ENCODE measurements at places on chromosomes 1 and 21.

DNA sequence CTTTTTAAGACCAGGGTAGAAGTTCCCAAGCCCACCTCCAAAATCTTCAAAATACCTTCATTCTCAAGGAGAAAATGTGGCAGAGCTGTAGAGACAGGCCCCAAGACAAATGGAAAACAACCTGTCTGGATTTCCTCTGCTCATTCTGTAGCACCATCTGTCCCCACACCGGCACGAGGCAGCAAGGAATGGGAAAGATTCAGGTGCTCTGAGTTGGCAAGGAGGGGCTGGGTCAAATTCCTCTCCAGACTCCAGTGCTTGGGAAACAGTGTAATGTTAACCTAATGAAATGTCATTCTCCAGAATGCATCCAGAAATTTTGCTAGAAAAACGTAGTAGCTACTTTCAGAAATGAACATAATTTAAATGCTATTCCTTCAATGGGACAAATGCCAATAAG lies 9.3 kb downstream of the PABPC4 start:
- no peak for DNase-seq

DNA sequence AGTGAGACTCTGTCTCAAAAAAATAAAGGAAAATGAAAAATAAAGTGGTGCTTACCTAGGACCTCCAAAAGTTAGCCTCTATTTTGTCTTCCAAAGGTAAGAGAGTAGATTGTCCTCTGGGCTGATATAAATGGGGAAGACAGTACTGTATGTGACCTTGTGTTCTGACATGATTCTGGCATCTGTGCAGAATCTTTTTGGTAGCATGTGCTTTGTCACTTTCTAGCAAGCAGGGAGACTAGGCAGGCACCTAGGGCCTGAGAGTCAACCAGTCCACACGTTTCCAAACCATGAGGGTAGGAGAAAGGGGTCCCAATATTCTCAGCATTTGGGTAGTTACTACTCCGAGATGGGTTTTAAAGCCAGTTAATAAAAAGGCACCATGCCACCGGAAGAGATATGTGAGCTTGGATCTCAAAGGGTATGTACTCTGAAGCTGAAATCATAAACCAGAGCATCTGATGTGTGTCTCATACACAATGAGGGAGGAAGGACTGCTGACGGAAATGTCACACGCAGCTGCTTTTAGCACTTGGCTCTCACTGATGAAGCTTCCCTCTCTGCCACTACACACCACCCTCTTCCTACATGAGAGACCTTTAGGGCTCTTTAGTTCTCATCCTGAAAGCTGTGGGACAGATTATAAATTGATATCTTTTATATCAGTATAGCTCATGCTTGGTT lies 27.0 kb upstream of the SLC16A1 start:
- DNase-seq = no peak

DNA sequence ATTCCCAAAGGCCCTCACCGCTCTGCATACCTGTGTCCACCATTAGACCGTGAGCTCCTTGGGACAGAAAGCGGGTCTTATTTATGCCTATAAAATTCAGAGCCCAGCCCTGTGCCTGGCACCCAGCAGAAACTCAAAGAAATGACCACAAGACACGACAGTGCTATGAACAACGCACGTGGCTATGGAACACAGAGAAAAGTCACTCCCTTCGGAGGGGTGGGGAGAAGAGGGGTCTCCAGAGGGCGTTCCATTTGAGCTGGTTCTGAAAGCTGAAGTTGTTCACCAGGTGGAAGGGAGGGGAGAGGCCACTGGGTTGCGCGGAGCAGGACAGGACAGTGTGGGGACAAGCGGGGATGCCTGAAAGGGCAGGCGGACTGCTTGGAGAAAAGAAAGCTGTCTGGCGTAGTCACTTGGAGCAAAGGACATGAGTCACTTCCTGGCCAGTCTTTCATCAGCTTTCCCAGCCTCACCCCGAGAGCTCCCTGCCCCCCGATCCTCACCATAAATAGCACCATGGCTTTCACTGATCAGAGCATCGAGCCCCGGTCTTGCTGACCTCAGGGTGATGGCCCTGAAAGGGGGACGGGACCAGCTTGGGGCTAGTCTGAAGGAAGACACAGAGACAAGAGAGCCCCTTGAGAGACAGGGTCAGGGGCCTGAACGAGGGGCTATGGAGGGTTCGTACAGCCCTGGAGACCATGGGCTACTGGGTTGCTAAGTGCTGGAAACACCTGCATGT lies 28.5 kb downstream of the ECE1 start:
- no peak for DNase-seq

- no peak for DNase-seq
Measured at GRCh38 chr1:110903853-110904500, 31.0 kb downstream of the CD53 start.

DNA sequence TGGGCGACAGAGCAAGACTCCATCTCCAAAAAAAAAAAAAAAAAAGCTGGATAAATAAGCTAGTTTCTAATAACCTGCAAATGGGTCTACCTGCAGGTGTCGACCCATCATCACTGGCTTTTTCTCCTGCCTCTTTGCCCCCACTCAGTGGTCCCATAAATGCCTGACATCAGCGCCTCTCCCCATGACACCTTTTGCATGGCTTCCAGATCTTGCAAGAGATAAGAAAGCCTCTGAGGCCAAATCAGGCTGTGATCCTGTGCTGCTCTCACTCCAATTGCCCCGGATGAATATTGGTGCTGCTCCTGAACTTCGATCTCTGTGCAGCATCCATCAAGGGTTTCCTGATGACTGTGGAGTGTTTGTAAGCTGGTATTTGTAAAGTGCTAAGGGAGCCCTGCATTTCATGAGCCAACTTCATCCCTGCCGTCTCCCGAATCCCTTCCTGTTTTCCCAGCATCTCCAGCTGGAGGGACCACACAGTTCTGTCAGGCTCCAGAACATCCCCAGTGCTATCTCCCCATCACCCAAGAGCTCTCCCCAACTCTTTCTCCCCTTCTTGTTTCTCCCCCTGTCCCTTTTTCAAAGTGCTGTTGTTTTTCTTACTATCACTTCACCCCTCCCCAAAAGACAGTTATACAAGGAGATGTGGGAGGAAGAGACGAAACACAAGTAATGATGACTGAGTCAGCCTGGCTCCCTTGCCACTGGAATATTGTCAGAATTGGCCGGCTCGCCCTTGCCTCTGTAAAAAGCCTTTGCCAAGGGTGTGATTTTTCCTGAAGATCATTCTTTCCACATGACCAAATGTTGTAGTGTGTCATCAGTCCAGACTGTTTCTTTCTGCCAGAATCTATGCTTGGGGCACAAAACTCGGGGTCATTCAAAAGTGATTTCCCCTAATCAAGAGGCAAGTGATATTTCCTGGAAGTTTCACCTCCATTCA lies 2.8 kb upstream of the EFHD2 start:
- no peak for DNase-seq

DNA sequence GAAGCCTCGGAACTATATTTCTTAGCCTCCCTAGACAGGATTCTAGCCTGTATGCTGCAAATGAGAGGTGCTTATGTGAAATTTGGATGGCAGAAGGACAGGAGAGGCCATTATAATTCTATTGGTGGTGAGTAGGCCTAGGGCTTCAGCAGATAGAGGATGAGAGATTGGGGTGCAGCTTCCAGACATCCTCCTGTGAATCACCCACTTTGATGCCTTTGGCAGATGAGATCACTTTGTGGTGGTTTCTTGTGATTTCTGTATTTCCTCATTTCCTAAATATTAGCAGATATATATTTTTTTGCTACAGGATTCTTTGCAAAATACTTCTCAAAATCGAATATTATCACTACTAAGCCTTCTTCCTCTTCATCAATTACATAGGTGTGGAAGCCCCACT lies 37.3 kb downstream of the MFSD2A start:
- no peak for DNase-seq

DNA sequence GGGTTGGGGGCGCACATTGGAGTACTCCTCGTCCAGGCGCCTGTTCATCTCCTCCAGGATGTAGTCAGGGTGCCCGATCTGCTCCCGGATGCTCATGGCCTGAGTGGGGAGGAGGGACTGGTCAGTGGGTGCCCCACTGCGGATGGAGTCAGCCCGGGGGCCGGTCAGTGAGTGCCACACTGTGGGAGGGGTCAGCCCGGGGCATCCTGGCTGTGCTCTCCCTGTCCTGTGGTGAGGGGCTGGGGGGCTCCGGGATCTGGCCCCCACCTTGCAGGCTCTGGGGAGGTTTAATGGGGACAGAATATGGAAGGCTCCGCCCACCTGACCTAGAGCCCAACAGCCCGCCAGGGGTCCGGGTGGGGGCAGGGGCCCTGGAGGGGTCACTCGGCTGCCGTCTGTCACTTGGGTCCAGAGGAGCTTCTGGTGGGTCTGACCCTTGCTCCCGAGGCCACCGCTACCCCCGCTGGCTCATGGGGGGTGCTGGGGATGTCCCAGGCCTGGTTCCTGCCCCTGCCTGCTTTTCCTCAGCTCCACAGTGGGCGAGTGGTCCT lies 8.8 kb downstream of the PRXL2B start:
- DNase-seq = no peak

DNA sequence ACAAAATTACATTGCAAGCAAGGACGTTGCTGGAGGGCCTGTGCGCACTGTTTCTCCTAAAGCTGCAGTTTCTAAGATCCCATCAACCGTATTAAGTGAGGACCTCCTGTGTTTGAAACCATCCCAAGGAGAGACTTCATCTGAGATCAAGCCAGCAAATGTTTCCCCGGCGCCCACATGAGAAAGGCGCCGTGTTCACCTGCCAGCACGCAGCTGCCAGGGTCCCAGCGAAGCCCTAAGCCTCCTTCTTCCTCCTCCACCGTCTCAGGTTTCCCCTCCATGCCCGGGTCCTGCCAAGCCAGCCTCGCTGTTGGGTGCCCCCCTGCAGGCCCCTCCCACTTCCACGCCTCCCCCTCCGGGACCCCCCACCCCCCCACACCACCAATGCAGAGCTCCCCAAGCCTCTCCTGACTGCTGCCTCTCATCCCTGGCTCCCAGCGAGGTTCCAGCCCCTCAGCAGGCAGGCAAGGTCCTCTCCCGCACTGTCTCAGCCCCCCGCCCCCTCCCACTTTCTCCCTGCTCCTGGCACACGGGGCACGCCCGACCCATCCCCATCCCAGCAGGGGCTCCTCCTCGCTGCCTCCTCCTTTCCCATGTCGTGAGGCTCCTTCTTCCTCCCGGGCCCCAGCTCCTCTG lies 8.6 kb upstream of the TFF1 start:
- DNase-seq = no peak

- DNase-seq = no peak
Measured at GRCh38 chr21:42332557-42333317, 17.5 kb upstream of the TFF3 start.

GRCh38 chr1:40049725-40050124 lies 9.2 kb downstream of the CAP1 start:
- no peak for DNase-seq

GRCh38 chr1:224801844-224802490 lies 127.5 kb upstream of the DNAH14 start:
- no peak for DNase-seq

DNA sequence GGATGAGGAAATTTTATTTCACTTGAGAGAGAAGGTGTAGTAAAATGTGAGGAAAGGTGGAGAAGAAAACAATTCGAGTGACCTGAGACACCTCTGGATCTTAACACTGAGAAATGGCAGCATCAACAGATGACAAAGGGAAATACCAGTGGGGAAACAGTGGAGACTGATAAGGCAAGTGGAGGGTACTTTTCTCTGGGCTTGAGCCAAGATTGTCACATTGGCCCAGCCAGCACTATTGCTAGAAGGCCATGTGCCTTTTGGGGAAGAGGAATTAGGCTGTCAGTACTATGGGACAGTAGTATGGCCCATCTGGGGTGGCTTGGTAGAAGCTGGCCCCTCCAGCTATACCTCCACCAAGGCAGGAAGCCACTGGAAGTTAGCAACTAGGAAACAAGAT lies 8.4 kb downstream of the SYPL2 start:
- no peak for DNase-seq

DNA sequence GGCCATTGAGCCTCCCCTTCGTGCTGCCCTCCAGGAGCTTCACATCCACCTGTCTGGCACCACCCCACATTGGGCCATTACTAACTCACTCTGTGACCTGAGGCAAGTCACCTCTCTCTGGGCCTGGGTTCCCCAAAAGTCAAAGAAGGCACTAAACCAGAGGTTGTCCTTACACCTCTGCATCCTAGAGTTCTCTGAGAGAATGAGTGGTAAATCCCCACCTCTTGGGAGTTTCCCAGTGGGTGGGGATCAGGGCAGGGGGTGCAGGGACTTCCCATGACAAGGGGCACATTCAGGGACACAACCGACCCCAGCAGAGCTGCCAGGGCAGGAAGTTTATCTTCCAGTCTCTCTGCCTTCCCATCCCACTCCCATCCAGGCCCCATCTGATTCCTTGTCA lies 99.7 kb downstream of the EPHB2 start:
- DNase-seq = no peak

- peak; percentile 72 for DNase-seq
Measured at GRCh38 chr1:161274874-161275273, 16.3 kb downstream of the PCP4L1 start.

- no peak for DNase-seq
Measured at GRCh38 chr1:15405106-15405850, 4.4 kb upstream of the EFHD2 start.

GRCh38 chr1:41615316-41615715 lies 130.8 kb upstream of the EDN2 start:
- DNase-seq = no peak

Measured in WERI-Rb-1 (cell line).